HCT116 (cell line): ENCODE measurements at places on chromosomes 13 and 19.

DNA sequence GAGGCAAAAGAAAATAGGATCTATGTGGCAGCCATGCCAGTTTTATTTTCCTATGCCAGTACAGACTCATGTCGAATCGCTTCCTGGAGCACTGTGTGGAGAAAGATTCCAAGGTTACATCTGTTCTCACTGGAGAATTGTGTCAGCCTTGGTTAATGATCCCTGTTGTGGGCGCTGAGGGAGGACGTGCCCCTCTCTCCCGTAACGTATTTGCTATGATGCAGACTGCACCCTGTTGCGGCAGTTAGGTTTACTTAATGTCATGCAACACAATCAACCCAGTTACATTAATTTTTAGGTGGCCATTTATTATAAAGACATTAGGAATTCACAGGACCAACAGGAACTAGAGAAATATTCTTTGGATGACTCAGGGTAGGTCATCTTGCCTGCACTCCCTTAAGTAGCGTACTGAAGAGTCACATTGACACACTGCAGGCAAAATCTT is 892.9 kb downstream of the EFNB2 start:
- DNase-seq: no peak

- no peak for DNase-seq
Observed at GRCh38 chr19:51799774-51800472, 5.0 kb downstream of the FPR3 start.

DNA sequence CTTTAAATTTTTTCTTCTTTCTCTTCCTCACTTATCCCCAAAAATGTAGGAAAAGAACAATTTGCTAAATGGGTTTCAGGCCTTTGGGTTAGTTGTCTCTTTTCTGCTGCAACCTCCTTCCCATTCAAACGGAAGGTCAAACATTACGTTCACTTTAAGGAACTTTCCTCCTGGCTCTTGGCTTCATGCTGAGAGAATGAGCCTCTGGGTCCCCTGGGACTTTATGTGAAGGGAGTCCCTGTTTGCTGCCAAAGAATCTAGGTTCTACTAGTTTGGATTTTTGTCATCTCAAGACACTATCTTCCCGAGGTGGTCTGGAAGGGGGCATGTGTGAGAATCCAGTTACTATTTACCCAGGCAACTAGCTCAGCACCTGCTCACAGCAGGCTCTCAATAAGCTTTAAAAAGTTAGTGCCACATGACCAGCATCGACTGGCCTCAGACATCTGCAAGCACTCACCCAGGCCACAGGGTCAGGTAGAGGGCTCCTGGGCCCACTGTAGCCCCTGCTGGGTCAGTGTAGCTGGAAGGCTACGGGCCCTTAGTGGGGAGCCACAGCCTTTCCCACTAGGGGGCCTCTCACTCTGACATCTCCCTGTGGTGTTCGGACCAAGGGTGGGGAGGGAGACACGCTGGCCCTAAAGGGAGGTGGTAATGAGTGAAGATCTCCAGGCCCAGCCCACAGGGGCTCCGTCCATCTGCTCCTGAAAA is 40.5 kb downstream of the FAM124A start:
- DNase-seq: no peak

- DNase-seq: no peak
Observed at GRCh38 chr13:51811920-51812451, 8.0 kb upstream of the DHRS12 start.

GRCh38 chr13:33110713-33111413 is 94.6 kb downstream of the KL start:
- no peak for DNase-seq

DNA sequence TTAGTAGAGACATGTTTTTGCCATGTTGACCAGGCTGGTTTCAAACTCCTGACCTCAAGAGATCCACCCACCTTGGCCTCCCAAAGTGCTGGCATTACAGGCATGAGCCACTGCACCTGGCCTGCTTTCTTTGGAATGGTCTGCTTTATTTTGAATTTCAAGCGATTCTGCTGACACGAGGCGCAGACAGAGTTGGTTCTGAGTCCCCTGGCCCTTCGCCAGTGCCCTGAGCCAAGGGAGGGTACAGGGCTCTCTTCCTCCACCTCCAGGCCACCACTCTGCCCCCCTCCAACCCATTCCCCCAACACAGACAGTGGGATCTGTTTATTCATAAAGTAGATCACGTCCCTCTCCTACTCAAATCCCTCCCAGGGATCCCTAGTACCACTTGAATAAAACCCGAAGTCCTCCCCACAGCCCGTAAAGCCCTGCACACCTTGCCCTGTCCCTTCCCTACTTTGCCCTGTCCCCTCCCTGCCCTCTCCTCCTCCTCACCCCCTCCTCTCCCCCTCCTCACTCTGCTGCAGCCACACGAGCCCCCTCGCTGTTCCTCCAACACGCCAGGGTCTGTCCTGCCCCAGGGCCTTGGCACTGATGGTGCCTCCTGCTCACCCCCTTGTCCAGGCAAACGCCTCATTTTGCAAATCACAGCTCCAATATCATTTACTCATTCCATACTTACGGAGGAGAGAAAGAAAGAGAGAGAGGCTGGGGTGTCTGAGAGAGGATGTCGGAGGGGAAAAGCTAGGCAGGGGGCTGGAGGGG is 22.4 kb downstream of the ZNRF4 start:
- DNase-seq: no peak
